ENCODE measurements at places on chromosomes 6 and 20.

DNA sequence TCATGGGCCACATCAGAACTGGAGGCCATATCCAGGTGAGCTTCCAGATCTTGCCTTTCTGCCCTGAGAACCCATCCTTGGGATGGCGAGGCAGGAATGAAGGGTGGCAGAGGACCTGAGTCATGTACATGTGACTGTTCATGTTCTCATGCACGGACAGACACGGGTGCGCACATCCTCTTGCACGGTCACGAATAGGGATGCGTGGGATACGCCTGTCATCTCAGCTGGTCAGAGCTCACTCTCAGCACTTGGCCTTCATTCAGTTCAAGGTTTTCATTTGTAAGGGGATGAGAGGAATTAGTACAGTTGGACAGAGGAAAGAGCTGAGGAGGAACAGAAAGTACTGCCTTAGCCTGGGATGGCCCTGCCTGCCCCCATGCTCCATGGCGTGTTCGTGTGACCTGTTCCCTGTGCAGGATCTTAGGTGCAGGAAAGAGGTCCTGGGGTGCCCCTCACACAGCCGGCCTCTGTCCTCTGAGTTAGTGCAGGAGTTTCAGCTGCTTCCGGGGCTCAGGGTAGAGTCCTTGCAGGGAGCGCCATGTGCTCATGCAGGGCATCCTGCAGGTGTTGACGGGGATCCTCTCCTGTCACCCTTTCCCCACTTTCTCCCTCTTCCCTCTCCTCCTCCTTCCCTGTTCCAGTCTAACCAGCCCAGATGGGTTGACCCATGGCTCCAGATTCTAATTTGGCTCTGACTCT lies 173.4 kb downstream of the DTNBP1 start:
- DNase-seq: no peak

GRCh38 chr20:16283978-16284377 lies 289.3 kb downstream of the KIF16B start:
- peak; percentile 12 for DNase-seq

DNA sequence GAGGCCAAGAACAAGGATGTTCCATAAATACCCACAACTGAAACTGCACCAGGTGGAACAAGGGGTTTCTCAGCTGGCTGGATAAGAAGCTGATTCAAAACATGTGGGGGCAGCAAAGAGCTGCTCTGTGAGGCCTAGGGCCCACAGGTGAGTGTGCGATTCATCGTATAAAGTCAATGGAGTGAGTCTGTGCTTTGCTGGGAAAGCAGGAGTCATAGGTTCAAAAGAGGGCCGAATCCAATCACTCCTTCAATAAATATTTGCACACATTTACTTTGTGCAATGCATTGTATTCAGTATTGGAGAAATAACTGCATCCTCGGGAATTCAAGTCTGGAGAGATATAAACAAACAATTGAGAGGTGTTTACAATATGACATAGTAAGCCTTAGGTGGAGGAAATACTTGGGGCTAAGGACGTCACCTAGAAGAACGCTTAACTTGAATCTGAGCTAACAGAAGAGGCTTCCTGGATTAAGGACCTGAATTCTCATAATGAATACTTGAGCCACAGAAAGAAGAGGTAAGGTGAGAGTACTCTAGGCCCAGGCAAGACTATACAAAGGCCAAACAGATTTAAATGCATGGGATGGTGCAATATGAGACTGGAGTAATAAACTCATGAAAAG lies 83.7 kb upstream of the TMEM30A start:
- DNase-seq: no peak

GRCh38 chr20:6914986-6915385 lies 147.5 kb downstream of the BMP2 start:
- no peak for DNase-seq

DNA sequence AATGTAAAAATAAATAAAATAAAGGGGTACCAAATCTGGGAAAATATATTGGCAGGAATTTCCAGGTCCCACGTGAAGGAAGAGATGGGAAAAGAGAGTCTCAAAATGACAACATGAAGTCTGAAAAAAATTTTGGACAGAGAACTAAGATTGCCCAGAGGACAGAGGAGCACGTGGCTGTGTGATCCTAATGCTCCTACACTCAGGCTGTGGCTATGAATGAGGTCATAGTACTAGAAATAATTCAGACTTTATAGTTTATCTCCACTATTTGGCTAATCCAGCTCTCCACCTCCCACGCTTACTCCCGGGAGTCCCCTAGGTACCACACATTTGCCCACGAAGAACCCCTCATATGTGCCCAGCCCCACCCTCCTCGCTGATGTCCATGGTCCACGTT lies 42.8 kb upstream of the STMND1 start:
- DNase-seq: no peak
